ENCODE measurements at places on chromosomes 6 and 20.

DNA sequence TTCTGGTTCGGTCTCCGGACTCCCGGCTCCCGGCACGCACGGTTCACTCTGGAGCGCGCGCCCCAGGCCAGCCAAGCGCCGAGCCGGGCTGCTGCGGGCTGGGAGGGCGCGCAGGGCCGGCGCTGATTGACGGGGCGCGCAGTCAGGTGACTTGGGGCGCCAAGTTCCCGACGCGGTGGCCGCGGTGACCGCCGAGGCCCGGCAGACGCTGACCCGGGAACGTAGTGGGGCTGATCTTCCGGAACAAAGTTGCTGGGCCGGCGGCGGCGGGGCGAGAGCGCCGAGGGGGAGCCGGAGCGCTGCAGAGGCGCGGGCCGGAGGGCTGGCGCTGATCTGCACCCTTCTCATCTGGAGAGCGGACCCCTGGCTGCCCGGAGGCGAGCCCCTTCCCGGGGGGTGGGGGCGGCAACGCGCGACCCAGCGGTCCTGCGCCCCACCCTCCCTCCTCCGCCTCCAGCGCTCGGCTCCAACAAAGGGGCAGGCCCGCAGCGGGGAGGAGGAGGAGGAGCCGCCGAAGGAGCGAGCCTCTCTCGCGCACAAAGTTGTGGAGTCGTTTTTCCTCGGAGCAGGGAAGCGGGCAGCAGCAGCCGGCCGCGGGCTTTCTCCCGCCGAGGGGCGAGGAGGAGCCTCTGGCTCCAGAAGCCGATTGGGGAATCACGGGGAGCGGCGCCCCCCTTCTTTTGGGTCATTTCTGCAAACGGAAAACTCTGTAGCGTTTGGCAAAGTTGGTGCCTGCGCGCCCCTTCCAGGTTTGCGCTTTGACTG, at the start of gene UTRN:
UTRN (plus strand) TSS at position 553 of the 765 bp plus-strand sequence. CDS start 6,494 bp downstream, outside the sequence.
- DNase-seq: no peak

- DNase-seq: no peak
Measured at GRCh38 chr6:16048221-16048620, 80.7 kb upstream of the MYLIP start.

- no peak for DNase-seq
Measured at GRCh38 chr6:101230866-101231265, 162.6 kb upstream of the GRIK2 start.

GRCh38 chr6:157887892-157888291, 64.8 kb downstream of the SNX9 start:
- DNase-seq: no peak

DNA sequence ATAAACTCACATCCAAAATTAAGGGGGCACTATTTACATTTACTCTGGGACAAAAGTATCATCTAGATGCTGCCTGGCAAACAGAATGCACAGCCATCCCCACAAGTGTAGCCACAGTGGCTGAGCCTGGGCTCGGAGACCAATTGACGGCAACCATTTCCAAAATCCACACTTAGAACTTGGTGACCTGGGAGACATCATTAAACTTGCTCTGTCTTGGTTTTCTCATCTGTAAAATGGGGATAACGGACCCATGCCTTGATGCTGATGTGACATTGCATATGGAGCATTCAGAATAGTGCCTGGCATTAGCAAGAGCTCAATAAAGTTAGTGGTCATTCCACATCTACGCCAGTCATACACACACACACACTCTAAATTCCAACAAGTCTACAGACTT, 140.0 kb upstream of the NUP153 start:
- no peak for DNase-seq

DNA sequence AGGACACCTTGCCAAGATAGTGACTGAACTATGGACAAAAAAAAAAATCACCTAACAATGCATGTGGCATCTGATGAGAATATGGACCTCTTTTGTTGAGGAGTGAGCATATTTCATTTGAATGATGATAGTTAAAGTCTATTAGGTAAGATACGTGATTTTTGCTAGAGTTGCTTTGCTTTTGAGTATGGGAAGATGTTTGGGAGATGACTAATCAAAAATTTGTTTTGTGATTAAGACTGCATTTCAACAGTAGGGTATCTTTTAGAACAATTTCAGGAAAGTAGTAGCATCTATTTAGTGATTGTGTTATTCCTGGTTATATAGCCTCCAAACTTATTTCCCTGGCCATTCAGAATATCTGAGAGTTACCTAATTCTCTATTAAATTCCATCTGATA, 878.6 kb upstream of the CITED2 start:
- DNase-seq: no peak

GRCh38 chr20:39289831-39290230, 327.7 kb downstream of the DHX35 start:
- no peak for DNase-seq

GRCh38 chr20:59786801-59787537, 146.5 kb downstream of the SYCP2 start:
- DNase-seq: no peak

DNA sequence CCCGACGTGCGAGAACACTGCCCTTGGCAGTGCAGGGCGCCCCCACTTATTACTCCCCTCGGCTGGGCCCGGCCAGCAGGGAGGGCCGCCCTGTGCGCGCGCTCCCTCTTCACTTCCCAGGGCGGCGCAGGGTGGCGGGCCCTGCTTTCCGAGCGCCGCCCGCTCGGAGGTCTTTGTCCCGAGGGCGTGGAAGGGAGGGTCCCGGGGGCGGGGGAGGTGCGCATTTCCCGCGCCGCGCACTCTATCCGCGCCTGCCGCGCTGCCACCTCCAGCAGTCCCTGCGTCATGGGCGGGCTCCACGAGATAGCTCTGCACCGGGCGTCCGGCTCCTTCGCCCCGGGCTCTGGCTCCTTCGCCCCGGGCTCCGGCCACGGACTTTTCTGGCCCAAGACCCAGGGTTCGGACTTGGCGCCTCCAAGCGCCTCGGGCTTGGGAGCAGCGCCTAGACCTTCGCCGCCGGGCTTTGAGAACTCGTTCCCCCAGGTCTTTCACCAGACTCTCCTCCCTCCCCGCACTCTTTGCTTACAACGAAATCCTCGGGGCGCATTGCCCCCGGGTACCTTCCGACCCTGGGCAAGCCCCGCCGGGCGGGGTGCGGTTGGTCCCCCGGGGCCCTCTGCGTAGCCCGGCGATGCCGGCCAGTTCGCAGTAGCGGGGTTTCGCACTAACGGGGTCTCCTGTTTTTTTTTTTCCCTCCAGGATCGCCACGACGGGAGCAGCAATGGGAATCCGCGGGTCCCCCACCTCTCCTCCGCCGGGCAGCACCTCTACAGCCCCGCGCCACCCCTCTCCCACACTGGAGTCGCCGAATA, 1.6 kb downstream of the TFAP2C start:
- no peak for DNase-seq

DNA sequence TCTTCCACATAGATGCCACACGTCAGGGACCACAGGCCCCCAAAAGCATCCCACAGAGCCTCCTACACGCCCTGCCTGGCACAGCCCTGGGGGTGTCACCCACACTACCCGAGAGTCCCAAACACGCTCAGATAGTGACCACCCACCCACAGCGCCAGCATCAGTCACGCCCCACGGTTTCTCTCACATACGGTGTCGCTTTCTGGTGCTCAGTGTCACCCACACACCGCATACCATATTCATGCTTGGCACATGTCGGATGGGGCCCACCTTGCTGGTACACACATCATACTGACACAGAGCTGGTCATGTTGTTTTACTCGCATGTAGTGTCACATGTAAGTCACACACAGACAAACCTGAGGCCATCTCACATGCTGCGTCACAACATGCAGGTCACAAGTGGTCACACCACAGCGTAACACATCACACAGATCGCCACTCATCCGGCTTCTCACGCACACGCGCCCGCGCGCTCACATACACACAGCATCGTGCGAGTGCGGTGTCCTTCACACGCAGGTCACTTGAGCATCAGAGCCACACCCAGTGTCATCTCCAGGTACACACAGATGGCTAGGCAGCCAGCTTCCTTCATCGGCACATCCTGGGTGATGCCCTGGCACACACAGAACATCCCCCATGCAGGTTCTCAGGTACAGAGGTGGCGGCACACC, 3.4 kb downstream of the TEAD3 start:
- no peak for DNase-seq

- DNase-seq: no peak
Measured at GRCh38 chr20:47762699-47763268, 22.5 kb downstream of the SULF2 start.

GRCh38 chr6:44967481-44967880, 360.6 kb upstream of the RUNX2 start:
- DNase-seq: no peak

Measured in omental fat pad (tissue), 4 donors.